ENCODE measurements at places on chromosomes 2 and 18.

DNA sequence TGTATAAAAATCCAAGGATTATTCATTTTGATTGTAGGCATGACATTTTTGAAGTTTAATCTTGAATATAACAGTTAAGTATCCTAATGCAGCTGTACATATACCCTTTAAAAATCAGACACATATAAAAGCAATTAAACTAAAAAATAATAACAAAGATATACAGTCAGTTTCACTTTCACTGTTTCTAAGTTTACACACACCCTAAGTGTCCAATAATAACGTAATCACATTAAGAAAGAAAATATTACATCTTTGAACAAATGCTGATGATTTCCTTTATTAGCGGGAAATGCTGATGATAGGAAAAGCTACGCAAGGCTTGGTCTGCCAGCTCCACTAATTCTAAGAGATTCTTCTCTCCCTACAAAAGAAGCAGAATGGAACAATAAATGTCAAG is 38.8 kb downstream of the RTTN start:
- DNase-seq, result no peak

DNA sequence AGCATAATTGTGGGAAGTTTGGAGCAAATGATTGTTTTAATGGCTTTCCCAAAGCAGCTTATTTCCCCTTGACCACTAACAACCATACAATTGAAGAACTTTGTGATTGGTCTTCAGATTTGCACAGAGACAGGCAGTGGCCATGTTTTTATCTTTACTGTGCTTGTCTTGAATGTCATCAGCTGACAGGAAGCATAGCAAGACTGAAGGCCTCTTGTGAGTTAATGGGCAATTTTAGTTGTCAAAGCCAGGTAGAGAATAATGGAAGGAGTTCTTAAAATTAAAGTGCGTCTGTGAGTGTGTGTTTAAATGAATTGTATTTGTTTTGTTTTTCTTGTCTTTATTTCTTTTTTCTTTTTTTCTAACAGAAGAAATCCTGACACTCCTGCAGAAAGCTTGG is 809.9 kb downstream of the TSN start:
- DNase-seq, result peak; percentile 51

DNA sequence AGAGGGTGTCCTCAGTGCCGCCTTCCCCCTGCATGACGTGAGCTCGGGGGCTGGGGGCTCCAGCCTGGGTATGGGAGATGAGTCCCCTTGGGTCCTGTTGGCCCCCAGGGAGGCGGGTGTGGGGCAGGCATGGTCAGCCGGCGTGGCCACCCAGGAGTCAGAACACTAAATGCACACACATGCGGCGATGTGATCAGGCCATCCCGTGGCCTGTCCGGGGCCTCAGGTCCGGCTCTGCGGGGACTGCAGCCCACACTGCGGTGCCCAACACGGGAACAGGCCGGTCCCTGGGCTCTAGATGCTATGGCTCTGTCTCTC is 13.8 kb downstream of the ANO7 start:
- DNase-seq, result no peak

- DNase-seq, result no peak
Observed at GRCh38 chr2:172817411-172817810, 81.8 kb downstream of the RAPGEF4 start.

DNA sequence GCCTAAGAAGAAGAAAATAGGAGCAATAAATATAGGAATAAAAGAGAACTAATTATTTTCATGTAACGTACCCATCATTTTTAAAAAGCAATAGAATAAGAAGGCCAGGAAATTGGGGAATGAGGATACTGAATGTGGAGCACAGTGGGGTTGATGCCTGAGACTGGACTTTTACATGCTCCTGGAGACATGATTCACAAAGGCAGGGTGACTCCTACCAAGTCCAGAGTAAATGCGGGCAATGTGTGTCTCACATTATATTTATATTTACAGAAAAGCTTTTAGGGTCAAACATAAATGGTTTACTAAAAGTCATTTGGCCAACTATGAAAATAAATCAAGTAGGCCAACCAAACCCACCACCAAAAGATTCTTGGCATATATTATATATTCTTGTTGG is 87.9 kb upstream of the COL5A2 start:
- no peak for DNase-seq

DNA sequence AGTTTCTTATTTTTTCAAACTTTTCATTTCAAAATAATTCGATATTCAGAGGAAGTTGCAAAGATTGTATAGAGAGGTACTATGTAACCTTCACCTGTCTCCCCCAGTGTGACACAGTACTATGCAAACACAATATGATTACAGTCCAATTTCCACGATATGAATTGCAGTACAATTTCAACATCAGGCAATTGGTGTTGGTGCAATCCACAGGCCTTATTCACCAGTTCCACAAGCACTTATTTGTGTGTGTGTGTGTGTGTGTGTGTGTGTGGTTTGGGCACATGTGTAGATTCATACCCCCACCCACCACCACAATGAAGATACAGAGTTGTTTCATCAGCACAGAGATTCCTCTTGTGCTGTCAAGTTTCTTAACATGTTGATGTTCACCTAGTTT is 69.7 kb upstream of the ARL4C start:
- DNase-seq, result no peak

- DNase-seq, result no peak
Observed at GRCh38 chr2:128563348-128563687, 244.7 kb upstream of the HS6ST1 start.

DNA sequence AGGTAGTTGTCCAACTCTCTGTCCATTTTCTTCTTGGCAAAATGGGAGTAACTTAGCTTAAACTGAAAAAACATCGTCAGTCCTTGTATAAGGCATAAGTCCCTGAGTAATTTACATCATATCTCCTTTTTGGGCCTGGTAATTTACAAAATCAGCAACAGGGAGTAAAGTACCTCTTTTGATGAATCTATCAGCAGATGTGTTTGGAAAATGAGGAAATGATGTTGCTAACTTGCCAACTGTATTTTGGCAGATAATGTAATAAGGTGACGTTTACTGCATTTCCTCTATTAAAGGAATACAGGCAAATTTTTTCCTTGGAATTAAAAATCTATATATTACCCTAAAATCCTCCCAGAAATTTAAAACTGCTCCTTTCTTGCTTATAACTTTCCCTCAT is 29.2 kb downstream of the ANKRD44 start:
- no peak for DNase-seq

- DNase-seq, result peak; percentile 30
Observed at GRCh38 chr2:68709421-68709911, 25.1 kb upstream of the ARHGAP25 start.

DNA sequence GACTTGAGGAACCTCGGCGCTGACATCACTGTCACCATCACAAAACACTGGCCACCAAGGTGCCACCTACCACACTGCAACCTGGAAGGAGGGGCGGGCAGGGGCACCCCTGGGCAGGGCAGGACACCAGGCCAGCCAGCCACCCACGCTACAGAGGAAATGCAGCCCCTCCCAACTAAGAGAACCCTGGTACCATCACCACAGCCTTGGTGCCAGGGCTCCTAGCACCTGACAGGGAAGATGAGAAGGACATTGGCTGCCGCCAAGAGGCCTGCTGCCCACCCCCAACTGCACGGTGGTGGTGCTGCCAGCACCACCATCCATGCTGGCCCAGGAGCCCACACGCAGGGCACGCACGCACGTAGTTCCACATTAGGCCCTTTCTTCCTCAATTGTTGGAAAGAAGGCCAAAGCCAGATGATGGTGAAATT is 88.7 kb downstream of the HDAC4 start:
- no peak for DNase-seq

DNA sequence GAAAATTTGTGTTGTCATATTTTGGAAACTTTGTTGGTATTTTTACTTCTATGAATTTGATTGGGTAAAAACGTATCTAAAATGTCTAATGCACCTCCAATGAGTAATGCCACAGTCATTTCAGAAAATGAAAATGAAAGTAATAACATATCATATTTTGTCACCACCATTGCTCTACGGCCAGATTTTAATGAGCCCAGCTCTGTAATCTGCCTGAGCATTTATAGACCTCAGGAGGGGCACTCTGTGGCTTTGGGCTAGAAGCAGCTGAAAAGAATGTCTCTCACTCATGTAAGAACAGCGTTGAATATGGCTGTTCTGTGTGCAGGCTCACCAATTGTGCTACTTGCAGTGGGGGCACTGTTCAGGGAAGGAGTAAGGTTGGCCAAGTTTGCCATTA is 32.7 kb upstream of the ABCA12 start:
- no peak for DNase-seq

DNA sequence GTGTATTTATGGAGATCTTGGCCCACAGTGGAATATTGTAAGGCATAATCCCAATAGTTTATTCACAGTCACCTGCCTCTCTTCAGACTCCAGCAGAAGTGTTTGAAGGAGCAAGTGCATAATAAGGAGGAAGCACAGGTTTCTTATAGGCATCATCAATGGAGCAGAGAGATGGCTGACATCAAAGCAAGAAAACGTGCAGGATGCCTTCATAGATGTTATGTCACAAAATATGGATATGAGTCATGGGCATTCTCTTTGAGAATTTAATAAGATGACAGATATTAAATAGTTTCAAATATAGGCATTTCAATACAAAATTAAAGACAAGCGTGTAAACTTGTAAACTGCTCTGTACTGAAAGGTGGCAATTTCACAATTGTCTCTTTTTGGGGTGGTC is 4.0 kb upstream of the RND3 start:
- DNase-seq, result no peak

DNA sequence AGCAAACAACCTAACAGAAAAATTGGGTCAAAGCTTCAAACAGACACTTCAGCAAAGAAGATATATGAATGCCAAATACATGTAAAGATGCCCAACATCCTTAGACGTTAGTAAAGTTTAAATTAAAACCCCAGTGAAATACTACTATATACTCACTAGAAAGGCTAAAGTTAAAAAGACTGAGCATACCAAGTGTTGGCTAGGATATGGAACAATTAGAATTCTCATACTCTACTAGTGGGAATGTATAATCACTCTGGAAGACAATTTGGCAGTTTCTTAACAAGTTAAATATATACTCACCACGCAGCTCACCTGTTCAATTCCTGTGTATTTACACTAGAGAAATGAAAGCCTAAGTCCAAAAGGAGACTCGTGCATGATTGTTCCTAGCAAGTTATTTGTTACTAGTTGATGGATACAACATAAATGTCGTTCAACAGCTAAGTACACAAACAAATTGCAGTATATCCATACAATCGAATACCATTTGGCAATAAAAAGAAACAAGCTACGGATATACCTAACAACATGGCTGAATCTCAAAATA is 183.7 kb upstream of the ZFP36L2 start:
- DNase-seq, result no peak

DNA sequence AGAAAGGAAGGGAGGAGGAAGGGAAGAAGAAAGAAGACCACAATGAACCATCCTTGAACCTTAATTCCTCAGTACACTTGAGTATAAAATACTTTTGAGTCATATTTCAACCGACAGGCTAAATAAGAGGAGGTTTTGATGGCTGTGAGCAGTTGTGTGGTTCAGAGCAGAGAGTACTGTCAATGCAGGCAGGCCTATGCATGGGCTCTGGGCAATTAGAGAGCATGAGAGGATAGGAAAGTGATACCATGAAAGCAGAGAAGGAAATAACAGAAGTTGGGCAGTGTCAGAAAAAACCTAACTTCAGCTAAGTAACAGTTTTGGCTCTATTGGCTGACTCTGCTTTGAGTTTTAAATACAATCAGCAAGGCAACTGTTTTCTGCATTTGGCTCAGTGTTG is 123.6 kb upstream of the STK17B start:
- no peak for DNase-seq

GRCh38 chr2:170493426-170494097 is 221.6 kb upstream of the SP5 start:
- no peak for DNase-seq

DNA sequence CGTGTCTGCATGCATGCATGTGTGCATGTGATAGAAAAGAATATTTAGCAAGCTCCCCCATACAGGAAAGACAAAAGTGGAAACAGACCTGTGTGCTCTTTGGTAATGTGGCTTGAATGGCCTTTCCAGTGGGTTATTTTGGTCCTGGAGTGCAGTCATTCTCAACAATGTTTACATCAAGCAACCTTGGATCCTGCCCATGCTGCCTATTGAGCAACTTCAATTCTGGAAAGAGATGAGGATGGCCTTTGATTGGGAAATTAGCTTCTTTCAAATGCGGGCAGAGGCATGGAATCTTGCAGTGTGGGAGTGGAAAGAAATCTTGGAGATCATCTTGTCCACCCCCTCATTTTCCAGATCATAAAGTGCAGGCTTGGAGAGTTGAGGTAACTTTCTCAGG is 87.2 kb upstream of the SMAD2 start:
- DNase-seq, result no peak

DNA sequence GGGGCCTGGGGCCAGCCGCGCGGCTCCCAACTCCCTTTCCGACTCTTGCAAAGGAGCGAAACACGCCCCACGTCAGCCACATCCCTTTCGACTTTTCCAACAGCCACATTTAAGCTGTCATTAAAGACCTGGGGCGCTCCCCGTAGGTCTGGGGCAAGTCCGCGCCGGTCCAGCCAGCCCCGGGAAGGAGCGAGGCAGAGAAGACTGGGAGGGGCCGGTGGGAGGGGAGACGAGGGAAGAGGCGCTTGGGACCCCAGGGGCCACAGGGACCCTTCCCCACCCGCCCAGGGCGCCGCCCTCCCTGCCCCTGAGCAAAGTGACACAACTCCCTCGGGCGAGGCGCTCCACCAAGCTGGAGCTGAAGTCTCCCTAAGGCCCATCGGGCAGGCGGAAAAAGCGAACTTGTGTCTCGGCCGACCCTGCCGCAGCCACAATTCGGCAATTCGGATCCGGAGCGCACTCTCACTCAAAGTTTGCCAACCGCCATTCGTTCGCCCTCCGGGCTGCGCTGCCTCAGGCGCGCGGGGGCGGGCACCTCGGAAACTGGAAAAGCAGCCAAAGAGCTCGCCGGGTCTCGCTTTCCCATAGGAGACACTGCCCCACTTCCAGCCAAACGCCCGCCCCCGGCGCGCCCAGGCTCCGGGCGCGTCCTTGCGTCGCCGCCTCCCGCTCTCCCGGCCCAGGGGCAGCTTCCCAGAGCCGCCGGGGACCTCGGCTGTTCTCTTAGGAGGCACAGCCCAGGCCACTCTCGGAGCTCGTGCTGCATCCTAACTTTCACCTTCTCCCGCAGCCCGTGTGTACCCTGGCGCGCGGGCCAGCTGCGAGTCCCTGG is 1.1 kb upstream of the KCTD1 start:
- no peak for DNase-seq

GRCh38 chr2:160324917-160325316 is 124.8 kb upstream of the ITGB6 start:
- DNase-seq, result no peak

- DNase-seq, result no peak
Observed at GRCh38 chr2:128378231-128379020, 59.8 kb upstream of the HS6ST1 start.

- DNase-seq, result no peak
Observed at GRCh38 chr2:179802051-179802882, 59.1 kb downstream of the ZNF385B start.

Measured in NCI-H1436 (cell line).